ENCODE measurements at places on chromosomes 11 and 22.

- no peak for DNase-seq
Observed at GRCh38 chr11:131108760-131109159, 192.5 kb upstream of the SNX19 start.

DNA sequence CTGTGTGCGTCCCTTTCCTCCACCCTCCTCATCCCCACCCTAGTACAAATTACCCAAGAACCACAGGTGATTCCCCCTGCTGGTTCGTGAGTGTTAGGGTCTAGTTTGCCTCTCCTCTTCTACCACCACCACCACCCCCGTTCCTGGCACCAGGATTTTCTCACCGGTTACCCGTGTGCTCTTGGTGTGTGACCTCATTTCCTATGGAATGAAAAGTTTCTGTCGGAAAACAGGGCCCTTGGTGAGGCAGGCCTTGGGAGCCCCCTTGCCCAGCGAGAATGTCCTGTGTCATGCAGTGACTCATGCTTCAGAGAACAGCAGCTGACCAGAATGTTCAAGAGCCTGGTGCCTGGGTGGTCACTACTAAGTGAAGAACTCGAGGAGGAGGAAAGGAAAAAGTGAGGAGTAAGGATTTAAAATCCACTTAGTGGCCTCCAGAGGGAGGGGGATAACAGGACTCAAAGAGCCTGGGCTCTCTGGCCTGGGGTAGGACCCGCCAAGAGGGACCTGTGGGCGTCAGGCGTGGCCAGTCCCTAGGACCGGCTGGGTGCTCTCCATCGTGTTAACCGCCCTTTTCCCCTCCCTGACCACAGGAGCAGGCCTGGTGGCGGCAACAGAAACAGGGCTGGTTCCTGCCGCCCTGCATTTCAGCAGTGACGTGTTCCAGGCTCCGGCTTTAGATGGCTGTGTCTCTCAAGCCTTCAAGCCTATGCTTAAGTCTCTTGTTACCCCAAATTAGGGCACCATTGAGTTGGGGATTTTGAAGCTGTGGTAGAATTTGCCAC is 30.2 kb downstream of the C22orf31 start:
- no peak for DNase-seq

DNA sequence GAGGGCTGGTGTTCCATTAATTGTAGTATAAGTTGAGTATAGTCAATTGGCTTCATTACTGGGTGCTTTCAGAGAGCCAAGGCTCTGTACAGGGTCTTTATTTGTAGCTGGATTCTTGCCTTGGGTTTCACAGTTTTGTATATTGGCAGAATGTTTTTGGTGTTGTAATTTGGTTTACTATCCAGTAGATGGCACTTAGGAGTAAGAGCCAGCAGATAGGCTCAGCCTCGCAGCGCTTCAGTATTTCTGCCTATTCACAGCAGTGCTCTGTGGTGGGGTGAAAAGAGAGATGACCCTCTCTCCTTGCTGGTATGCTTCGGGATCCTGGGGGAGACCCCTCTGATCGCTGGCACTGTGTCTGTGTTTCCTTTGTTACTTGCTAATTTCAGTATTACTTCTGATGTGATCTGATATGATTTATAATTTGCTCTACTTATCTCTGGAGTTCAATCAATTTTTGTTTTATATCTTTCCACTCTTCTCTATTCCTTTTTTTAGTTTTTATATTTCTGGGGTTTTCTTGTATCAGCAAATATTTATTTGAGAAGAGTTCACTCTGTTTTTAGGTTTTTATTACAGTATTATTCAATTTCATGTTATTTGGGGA is 52.2 kb downstream of the ANO5 start:
- no peak for DNase-seq

GRCh38 chr11:113401718-113402117 is 14.1 kb downstream of the ANKK1 start:
- no peak for DNase-seq

GRCh38 chr22:20491346-20491745 is 4.2 kb downstream of the KLHL22 start:
- DNase-seq, result no peak

DNA sequence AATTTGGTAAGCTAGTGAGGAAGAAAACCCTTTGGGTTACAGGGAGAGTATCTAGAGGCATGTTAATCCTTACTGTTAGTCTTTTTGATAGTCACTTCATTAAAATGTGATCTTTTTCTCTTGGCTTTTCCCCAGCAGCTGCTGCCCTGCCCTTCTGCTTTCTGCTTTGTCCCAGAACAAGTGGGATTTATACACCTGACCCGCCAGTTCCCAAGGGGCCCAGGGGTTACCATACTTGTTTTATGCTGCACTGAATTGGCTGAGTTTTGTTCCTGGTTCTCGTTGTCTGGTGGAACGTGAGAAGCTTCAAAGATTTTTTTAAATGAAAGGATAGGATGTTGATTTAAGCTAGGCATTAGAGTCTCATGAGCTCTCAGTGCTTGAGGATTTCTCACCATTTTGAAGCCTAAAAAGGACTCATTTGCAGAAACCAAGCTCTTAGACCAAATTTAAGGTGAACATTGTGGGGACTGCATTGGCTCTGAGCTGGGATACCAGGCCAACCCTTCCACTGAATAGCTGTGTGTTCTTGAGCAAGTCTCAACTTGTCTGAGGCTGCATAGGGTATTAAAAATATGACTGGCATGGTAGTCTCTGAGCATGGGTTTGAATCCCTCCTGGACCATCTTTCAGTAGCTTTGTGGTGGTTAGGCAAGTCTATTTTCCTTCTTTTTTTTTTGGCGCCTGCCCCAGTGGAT is 6.6 kb downstream of the LIMK2 start:
- DNase-seq, result no peak

DNA sequence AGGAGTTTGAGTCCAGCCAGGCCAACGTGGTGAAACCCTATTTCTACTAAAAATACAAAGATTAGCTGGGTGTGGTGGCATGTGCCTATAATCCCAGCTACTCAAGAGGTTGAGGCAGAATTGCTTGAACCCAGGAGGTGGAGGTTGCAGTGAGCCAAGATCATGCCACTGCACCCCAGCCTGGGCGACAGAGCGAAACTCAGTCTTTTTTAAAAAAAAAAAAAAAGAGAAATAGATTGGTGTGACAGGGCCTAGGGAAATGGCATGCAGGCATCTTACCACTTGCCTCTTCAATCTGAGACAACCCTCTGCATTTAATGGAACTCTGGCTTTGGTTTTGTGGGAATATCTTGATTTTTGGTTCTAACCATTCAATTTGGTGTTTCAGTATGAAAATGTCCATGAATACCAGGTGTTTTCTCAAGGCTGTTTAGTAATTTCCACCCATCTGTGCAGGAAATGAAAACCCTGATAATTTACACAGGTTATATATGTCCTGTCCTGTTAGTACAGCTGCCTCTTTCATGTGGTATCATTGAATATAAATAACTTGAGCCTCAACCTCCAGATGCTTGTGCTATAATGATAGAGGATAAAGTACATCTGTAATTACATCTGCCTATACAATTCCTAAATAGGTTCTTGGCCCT is 8.4 kb downstream of the XBP1 start:
- DNase-seq, result no peak

DNA sequence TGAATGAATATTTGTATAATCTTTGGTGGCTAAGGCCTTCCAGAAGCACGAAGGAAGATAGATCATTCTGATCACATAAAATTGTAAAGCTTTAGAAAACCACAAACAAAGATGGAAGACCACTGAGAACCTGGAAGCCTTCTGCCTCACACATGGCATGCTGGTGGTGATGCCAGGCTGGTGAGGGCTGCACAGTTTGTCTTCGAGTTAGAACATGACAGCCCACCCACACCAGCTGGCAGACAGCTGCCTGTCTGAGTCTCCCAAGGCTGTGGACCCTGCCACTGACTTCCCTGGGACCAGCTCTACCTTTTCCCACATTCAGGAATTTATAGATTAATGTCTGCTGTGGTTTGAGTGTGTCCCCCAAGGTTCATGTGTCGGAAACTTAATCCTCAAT is 48.8 kb upstream of the B3GAT1 start:
- DNase-seq, result no peak

DNA sequence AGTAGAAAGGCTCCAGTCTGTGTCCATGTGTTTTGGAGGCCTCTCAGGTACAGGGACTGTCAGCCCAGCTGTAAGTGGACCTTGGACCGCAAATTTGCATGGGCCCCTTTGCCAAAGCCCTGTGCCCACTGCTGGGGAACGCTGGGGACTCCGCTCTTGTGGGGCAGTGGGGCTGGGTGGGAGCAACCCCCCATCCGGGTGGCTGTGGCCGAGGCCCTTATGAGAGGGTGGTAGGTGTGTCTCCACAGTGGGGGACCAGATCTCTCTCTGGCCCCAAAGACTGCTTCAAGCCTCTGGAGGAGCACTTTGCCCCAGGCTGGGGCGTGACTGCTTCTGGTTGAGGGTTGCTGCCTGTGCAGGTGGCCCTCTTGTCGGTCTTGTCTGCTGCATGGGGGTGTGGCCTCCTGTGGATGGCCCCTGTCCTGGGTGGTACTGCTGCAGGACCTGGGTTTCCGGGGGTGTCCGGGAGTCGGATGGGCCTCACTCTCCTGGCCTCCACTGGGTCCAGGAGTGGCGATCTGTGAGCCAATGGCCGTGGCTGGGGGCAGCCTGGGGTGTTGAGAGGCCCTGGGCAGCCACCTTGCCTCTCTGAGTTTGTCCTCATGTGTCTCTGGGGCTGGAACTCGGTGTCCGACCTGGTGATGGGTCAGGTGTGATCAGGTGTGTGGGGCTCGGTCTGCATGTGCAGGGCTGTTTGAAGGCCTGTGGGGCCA is 15.9 kb downstream of the KCNQ1 start:
- no peak for DNase-seq

DNA sequence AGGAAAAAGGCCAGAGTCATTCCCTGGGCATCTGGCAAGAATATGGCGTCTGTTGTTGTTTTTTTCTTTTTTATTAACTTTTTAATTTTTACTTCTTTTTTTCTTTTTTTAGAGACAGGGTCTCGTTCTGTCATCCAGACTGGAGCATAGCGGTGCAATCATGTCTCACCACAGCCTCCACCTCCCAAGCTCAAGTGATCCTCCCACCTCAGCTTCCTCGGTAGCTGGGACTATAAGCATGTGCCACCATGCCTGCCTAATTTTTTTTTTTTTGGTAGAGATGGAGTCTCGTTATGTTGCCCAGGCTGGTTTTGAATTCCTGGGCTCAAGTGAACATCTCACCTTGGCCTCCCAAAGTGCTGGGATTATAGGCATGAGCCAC is 54.0 kb upstream of the PRDM11 start:
- no peak for DNase-seq

DNA sequence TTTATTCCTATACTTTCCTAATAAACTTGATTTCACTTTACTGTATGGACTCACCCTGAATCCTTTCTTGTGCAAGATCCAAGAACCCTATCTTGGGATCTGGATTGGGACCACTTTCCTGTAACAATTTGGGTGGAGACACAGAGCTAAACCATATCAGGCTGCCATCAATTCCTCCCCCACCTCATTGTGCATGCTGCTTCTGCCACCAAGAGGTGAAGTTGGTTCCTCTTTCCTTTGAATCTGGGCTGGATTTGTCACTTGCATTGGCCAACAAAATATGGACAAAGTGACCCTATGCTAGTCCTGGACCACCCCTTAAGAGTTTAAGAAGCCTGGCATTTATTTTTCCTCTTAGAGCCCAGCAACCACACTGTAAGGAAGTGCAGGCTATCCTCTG is 39.4 kb upstream of the CEP295 start:
- DNase-seq, result no peak

DNA sequence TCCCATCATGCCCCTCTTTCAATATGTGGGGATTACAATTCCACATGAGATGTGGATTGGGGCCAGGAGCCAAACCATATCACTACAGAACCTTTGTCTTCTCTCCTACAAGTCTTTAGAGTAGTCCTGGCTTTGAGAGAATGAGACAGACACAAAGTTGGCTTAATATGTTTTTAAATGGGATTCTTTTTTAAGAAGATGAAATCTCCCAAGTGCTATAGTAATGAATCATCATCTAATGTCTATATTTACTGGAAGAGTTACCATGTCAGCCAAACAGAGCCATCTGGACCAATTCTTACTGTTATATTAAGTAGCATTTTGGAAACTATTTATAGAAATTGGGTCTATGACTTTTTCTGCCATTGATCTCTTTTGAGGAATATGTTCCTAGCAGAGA is 38.1 kb upstream of the CARD18 start:
- DNase-seq, result no peak

- no peak for DNase-seq
Observed at GRCh38 chr22:31177420-31178162, 17.6 kb downstream of the RNF185 start.

DNA sequence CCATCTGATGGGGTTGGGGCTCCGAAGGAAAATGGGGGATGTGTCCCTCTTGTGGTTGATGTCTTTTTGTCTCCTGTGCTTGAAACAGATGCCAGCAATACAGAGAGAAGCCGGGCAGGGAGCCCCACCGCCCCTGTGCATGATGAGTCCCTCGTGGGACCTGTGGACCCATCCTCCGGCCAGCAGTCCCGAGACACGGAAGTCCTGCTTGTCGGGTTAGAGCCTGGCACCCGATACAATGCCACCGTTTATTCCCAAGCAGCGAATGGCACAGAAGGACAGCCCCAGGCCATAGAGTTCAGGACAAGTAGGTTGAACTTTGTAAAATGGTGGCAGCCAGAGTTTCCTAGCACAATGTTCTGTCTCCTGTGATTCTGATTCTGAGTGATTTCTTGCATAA is 91.7 kb upstream of the OR4B1 start:
- no peak for DNase-seq

DNA sequence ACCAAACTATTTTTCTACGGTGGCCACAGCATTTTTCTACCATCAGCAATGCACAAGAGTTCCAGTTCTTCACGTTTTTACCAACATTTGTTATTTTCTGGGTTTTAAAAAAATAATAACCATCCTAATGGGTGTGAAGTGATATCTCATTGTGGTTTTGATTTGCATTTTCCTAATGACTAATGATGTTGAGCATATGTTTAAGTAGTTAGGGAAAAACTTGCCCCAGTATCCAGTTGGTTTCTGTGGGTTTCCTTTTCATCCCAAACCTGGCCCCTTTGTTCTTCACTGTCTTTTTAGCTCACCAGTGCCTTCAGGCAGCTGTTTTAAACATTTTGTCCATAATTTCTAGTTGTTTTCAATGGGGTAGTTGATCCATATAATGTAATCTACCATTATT is 14.7 kb upstream of the PTS start:
- DNase-seq, result no peak

- no peak for DNase-seq
Observed at GRCh38 chr11:34614344-34615104, 6.4 kb upstream of the EHF start.

All from stimulated activated CD8-positive, alpha-beta memory T cell treated with anti-CD3 and anti-CD28 coated beads, Interleukin-7, amount 100 ng/mL, for 1 hour (primary cell).